Urinary bladder (tissue), 4 donors: ENCODE measurements at places on chromosomes 7 and 10. TPM values are rescaled to one million over a fixed set of nuclear protein-coding genes. Genes with fewer than 3 reads are reported as not detected.

The OGDH gene
- total RNA-seq = 43.1 TPM

The DAGLB gene
- total RNA-seq = 10.3 TPM

The PRRT4 gene
- total RNA-seq = 1.4 TPM

The CCDC136 gene
- total RNA-seq = 18.4 TPM

The HOXA7 gene
- 3.7 TPM for total RNA-seq

The CEP55 gene
- 23.6 TPM for total RNA-seq

The ANXA8L1 gene
- 9.1 TPM for total RNA-seq

The KCNH2 gene
- 9.9 TPM for total RNA-seq

The EPHB6 gene
- total RNA-seq = 10.8 TPM

The OPN4 gene
- total RNA-seq = not detected

The CYREN gene
- 22.0 TPM for total RNA-seq

The H2BK1 gene
- not detected for total RNA-seq

The NPY4R2 gene
- 0.16 TPM for total RNA-seq

The CLCN1 gene
- 0.16 TPM for total RNA-seq

The SHTN1 gene
- total RNA-seq = 14.9 TPM

The SKIDA1 gene
- total RNA-seq = 5.0 TPM
